ENCODE measurements at places on chromosomes 7 and 10. TPM values are rescaled to one million over a fixed set of nuclear protein-coding genes. Genes with fewer than 3 reads are reported as not detected.

Gene CUBN
- total RNA-seq = 2.5 TPM

Gene SLC18A2
- not detected for total RNA-seq

Gene MYL10
- total RNA-seq = not detected

Gene ITGA8
- total RNA-seq = not detected

Gene ALOX5
- 9.0 TPM for total RNA-seq

Gene LAMB1
- total RNA-seq = not detected

Gene TMEM196
- not detected for total RNA-seq

Gene RADIL
- 0.37 TPM for total RNA-seq

Gene MYO3A
- not detected for total RNA-seq

Gene TMEM236
- total RNA-seq = not detected

Gene SLC13A1
- not detected for total RNA-seq

Gene SP8
- not detected for total RNA-seq

Gene HOXA3
- total RNA-seq = not detected

Gene WNT8B
- 0.10 TPM for total RNA-seq

Gene STOX1
- total RNA-seq = 1.5 TPM

Gene SLC25A28
- 69.1 TPM for total RNA-seq

Gene LRRC18
- not detected for total RNA-seq

Gene PRKCQ
- 69.5 TPM for total RNA-seq

Gene KLF14
- total RNA-seq = not detected

Gene CCDC7
- 21.4 TPM for total RNA-seq

Gene PPP1R3A
- total RNA-seq = not detected

Gene LEP
- not detected for total RNA-seq

Gene TFPI2
- not detected for total RNA-seq

Gene MRPS24
- total RNA-seq = 77.6 TPM

Gene SEMA4G
- total RNA-seq = 1.1 TPM
